Naive thymus-derived CD8-positive, alpha-beta T cell (primary cell): ENCODE measurements at places on chromosomes 1 and 21. TPM values are rescaled to one million over a fixed set of nuclear protein-coding genes. Genes with fewer than 3 reads are reported as not detected.

Gene PEA15
- total RNA-seq, result 13.2 TPM

Gene EPHB2
- total RNA-seq, result 0.25 TPM

Gene LCE1D
- total RNA-seq, result not detected

Gene CD1B
- not detected for total RNA-seq

Gene SGIP1
- total RNA-seq, result not detected

Gene FMO2
- total RNA-seq, result not detected

Gene RXFP4
- total RNA-seq, result not detected

Gene C1orf159
- total RNA-seq, result 24.9 TPM

- no peak for DNase-seq
Measured at GRCh38 chr1:91428182-91428798, 23.7 kb upstream of the HFM1 start.

DNA sequence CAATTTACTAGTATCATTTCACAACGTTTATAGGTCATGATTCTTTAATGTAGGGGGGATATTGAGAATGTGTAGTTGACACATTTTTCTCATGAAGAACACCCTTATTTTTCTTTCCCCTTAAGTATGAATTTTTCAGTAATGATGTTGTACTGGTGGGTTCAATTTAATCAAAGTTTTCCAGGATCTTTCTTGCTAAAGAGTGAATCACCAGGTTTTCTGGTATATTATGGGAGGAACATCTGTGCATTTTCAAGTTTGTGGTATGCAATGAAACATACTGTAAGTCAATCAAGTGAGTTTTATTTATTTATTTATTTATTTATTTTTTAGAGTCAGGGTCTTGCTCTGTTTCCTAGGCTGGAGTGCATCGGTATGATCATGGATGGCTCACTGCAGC lies 221.2 kb upstream of the PTGFR start:
- no peak for DNase-seq

- no peak for DNase-seq
Measured at GRCh38 chr1:155831279-155831976, 25.6 kb downstream of the GON4L start.

DNA sequence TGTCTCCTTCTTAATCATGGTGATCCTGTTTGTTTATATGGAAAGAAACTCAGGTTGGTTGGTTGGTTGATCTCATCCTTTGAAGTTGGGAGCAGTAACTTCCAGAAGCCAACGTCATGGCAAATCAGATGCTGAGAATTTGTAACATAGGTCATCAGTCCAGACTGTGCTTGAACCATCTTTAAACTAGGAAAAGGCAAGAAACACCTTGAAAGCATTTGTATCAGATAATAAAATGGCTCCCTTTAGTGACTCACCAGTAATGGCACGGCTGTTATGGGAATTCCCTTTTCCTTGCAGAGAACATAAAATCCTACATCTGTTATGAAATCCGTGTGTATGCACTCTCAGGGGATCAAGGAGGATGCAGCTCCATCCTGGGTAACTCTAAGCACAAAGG lies 58.1 kb downstream of the SERBP1 start:
- DNase-seq, result no peak

DNA sequence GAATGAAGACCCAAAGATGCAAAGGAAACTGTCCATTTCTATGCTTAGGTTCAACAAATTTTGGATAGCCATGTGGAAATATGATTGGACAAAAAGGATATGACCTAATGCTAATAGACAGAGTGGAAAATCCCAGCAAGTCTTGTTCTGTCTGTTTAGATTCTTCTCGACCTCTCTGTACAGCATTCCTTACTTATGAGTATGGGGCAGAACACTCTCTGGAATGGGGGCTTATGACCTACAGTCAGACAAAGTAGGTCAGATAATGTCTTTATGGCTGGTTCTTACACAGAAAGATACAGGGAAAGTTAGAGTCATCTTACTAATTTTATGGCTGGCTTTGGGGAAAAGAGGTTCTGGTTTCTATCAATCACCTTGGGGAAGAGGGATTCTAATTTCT lies 2.8 kb downstream of the GCSAML start:
- no peak for DNase-seq

DNA sequence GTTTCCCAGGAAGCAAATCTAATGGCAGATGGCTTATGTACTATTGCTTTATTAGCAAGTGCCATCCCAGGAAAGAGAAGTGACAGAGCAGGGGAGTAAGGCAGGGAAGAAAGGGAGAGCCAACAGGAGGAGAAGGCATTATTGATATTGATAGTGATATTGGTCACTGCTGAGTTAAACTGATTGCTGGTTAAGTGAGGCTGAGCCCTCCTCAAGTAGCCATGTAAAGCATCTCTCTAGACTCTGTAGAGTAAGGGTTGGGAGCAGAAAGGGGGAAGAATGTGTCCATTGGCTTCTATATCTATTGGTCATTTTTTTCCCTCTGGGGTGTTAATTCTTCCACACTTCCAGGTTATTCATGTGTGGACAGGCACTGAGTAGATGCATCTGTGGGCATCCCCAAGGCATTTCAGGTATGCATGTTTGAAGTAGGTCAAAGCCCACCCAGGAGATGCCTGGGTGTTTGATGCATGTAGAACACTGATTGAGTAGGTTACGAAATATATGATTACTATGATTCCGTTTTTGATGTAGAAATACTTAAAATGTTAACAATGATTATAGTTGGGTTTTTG lies 290.5 kb upstream of the DPYD start:
- no peak for DNase-seq

DNA sequence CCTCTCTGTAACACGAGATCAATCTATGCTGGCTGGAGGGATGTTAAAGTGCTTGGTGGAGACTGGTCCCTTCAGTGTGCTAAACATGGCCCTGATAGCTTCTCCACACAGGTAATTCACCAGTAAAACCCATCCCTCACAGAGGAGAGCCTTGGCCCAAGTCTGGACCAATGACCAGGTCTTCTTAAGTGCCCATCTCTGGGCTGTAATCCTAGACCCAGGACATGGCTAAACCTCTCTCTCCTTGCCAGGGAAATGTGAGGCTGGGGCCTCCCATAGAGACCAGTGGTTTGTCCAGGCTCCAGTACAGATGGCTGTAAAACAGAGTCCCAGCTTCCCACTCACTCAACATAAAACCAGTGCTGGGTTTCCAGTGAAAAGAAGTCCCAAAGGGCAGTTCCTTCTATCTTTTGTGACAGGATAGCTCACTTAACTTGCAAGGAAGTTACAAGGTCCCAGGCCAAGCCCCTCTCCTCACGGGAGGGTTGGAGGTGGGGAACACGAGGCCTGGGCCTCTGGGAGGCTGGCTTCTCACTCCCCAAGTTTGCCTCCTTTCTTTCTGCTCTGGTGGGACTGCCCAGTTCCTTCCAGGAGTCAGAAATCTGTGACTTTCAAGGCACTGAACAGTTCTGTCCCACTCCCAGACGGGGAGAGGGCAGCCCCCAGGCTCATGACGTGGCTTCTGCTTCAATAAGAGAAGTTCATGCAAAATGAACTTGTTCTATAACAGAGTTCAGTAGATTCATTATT lies 2.2 kb upstream of the KIF17 start:
- DNase-seq, result no peak

- DNase-seq, result no peak
Measured at GRCh38 chr1:7482772-7483495, 288.2 kb upstream of the VAMP3 start.

DNA sequence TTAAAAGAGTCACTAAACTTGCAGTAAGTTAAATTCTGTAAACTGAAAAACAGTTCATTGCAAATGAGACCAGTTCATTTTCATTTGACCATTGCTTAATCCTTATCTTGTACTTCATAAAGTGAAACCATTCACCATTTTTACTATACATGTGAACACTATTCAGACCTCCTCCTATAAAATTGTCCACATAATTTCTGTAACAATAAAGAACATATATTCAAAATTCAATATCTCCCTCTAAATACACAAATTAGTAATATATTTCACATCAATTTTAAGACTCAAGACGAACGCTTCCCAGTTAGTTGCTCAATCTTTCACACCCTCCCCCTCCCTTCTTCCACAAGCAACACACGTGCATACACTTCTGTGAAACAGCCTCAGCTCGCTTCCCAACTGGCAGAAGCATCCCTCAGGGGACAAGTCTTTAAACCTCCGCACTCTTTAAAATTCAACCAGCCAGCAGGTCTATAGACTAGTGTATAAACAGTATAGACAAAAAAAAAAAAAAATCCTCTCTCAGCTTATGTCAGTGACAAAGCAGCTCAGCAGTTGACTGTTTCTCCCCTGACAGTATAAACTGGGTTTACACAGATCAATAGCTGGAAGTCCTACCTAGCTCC lies 99.6 kb downstream of the DENND1B start:
- DNase-seq, result no peak

- no peak for DNase-seq
Measured at GRCh38 chr1:37461698-37462436, 12.5 kb upstream of the ZC3H12A start.

DNA sequence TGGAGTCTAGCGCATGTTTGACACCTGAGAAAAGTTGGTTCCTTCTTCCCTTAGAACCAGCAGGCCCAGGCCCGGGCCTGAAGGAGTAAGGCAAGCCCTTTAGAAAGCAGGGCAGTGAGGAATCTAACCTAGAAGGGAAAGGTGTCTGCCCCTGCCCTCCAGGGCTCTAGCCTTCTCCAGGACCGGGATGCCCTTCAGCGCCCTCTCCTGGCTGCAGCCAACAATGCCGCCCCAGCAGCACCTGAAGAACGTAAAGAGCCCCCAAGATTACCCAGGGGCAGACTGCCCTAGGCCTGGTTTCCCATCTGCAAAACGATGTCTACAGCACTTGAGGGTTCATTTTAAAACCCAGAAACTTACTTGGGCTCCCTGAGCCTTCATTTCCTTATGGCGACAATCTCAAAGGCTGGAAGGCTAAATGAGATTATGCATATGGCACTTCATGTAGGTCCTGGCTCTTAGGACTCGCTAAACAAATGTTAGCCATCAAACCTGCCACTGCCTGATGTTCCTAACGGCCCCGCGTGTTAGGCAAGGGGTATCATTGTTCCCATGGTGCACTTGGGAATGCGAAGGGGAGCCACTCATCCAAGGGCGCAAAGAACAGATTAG lies 106.7 kb upstream of the KLHDC7A start:
- DNase-seq, result no peak

DNA sequence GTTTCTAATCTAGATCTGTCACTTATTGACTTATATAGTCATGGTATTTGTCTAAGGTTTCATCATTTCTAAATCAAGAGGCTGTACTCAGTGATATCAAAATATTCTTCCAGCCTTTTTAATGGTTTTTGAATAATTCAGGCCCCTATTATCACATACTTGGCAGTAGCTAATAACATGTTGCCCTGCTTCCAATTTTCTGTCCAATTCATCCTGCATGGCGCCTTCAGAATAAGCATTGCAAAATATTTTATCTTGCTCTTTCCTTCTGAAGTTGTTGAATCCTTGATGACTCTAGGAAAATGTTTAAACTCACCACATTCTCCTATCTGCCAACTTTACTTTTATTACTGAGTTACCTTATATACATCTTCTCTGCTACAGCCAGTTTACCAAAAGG lies 517.2 kb upstream of the B3GALT2 start:
- no peak for DNase-seq

GRCh38 chr1:173134800-173135199 lies 72.3 kb downstream of the TNFSF4 start:
- DNase-seq, result no peak

GRCh38 chr1:205484985-205485967 lies 19.2 kb upstream of the CDK18 start:
- peak; percentile 41 for DNase-seq

DNA sequence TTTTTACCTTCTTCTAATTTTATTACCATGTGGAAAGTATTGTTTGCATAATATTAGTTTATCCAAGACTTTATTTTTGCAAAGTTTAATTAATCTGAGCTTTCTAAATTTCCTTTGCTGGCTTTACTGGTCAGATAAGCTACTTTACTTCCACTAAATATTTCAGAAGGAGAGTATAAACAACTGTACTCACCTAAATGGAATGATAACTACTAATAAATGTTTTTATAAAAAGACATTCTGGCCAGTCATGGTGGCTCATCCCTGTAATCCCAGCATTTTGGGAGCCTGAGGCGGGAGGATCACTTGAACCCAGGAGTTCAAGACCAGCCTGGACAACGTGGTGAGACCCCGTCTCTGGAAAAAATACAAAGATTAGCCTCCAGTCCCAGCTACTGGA lies 36.0 kb downstream of the ATP8B2 start:
- DNase-seq, result no peak

GRCh38 chr1:87100271-87100670 lies 185.8 kb downstream of the HS2ST1 start:
- DNase-seq, result no peak

DNA sequence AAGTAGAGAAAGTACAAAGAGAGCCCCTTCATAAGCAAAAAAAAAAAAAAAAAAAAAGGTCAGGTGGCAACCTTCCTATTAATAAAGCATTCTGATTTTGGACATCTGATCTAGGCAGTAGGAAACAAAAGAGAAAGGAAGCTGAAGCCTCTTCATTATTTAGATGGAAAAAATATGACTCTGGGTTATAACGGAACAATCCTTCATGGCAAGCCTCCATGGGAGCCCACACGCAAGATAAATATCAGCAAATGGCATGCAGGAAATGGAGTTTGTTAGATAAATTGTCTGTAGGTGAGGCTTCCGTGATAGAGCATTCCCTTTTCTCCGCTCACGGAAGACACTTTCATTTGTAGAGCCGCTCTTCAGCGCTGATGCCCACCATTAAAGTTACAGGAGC lies 381.0 kb downstream of the TTLL7 start:
- no peak for DNase-seq

DNA sequence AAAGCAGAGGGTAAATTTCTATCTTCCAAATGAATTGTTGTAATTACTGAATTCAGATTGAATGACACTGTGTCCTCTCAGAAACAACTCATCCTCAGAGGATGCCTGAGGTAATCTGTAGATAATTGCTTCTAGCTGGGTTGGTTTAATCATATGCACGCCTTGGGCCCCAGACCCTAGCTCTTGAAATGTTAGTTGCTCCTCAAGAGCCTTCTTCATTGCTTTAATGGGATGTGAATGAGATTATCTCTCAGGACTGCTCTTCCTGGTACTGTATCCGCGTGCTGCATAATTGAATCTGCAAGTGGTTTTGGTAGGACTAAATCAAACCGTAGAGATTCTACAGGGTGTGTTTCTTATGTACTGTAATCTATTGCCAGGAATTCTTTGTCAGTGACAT lies 569.3 kb upstream of the NEGR1 start:
- DNase-seq, result no peak

DNA sequence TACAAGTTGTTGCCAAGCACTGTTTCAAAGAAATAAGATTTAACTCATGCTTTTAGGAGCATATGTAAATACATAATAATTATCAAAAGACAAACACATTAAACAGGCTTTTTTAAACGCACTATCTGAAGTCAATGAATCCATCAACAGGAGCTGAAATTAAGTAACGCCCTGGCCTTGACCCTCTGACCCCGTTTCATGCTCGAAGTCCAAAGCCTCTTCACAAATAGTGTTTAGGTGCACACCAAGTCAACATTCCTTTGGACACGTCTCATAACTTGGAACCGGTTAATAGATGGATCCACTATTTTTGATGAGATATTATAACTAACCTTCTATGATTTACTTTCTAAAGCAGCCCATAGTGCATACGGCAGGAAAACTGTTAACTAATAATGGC lies 209.3 kb downstream of the GABPA start:
- DNase-seq, result no peak
